ENCODE measurements at places on chromosomes 13 and 19.

DNA sequence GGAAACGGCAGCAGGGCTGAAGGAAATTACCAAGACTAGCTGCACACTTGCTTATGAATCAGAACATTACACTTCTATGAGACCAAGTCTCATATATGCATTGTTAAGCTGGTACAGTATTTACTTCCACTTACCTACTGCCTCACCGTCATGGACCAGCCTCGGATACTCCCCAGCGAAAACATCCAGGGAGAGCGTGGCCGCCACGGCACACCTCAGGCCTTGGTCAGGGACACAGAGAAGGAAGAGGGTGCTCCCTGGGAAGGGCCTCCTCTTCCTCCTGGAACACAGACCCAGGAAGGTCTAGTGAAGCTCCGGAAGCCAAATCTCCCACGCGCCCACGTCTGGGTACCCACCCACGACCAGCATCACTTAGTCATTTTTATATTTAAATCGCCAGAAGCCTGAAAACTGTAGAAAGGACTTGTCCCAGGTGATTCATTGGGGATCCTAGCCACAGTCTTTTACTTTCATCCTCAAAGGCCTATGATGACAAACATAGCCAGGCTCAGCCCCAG, 24.4 kb upstream of the MTIF3 start:
- DNase-seq, result no peak

GRCh38 chr19:45264781-45265317, 13.8 kb downstream of the MARK4 start:
- no peak for DNase-seq

DNA sequence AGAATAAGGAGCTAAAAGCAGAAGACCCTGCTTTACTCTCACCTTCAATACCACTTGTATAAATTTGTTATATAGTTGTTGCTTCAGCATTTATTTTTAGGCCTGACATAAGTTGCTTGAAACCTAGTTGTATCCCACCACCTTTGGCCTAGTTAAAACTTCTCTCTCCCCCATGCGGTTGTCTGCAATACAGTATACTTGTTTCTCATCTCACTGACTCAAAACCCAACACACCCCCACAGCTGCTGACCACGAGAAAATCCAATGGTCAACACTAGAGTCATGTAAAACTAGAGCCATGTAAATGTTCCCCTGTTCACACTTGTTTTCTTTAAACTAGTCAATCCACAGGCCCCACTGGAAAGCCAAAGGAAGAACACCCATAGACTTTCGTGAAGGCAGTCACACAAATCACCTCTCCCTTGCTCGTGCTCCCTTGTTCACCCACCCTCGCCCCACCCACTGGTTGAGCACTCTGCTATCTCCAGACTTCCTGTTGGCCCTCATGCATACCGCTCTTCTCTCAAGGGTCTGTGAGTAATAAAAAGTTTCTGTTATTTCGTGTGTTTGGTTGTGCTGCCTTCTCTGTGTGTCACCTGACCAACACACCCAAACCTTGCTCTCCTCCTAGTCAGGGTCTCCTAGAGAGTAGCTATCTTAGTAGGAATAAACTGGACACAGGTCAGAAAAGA, 12.9 kb upstream of the CCDC169 start:
- DNase-seq, result no peak

DNA sequence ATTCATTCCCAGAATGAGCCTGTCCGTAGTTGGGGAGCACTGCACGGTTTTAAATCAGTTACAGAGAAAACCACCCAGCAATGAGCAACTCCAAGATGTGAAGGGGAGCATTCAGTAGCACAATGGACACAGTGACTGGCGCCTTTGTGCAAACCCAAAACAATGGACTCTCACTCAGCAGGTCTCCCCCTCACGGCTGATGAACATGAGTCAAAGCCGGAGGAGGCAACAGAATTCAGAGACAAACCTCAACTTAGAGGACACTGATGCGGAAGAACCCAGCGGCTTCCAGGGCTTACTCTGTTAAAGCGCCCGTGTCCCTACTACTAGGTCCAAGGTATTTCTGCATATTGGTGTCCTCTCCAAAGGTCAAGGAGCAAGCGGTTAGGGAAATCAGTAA, 17.7 kb downstream of the PLEKHF1 start:
- no peak for DNase-seq

GRCh38 chr13:19634256-19634740, 839 bp downstream of the MPHOSPH8 start:
- no peak for DNase-seq

- DNase-seq, result no peak
These were observed 1.8 kb downstream of the AXL start for GRCh38 chr19:41220811-41221210.

- DNase-seq, result no peak
These were observed 2.5 kb upstream of the S1PR4 start for GRCh38 chr19:3175781-3176714.

GRCh38 chr19:41563854-41564514, 12.0 kb upstream of the CEACAM21 start:
- no peak for DNase-seq

DNA sequence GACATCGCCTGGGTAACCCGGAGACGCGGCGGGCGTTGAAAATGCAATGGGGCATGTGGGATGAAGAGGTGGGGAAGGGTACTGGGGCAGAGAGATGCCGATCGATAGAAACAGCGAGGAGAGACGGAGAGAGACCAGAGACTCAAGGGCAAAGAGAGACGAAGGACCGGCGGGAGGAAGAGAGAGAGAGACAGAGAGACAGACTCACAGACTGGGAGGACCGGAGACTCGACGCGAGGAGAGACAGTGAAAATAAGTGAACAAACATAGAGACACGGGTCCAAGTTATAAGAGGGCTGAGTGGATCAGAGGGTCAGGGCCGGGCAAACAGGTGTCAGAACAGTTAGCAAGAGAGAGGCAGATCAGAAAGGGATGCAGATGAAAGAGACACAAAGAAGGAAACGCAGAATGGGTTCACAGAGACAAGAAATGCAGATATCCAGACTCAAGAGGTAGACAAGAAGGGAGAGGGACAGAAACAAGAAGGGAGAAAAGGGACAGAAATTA, 576 bp upstream of the MZF1 start:
- no peak for DNase-seq

GRCh38 chr19:36819130-36819630, 19.0 kb downstream of the ZNF790 start:
- DNase-seq, result no peak

- no peak for DNase-seq
These were observed 1.2 kb downstream of the PRKCG start for GRCh38 chr19:53883231-53883661.

DNA sequence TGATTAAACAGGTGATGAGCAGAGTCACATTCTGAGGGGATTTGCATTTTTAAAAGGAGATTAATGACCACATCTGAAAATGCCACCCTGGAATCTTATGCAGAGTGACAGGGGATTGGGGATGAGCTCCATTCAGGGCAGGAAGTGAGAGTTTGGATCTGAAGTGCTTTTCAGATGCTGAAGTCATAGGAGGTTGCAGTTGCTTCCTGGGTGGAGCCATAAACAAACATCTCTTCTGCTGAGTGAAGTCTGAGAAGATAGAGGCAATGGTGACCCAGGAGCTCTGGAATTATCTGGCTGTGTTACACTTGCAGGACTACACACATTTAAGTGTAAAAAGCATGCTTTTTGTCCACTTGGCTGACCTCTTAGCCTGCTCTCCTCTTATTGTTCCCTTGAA, 51.4 kb upstream of the PSG8 start:
- DNase-seq, result no peak

- no peak for DNase-seq
These were observed 20.5 kb upstream of the SLC7A10 start for GRCh38 chr19:33245948-33246708.

GRCh38 chr13:113489171-113489548, 1.4 kb downstream of the DCUN1D2 start:
- DNase-seq, result no peak

- no peak for DNase-seq
These were observed 149.6 kb downstream of the IER2 start for GRCh38 chr19:13299838-13300237.

DNA sequence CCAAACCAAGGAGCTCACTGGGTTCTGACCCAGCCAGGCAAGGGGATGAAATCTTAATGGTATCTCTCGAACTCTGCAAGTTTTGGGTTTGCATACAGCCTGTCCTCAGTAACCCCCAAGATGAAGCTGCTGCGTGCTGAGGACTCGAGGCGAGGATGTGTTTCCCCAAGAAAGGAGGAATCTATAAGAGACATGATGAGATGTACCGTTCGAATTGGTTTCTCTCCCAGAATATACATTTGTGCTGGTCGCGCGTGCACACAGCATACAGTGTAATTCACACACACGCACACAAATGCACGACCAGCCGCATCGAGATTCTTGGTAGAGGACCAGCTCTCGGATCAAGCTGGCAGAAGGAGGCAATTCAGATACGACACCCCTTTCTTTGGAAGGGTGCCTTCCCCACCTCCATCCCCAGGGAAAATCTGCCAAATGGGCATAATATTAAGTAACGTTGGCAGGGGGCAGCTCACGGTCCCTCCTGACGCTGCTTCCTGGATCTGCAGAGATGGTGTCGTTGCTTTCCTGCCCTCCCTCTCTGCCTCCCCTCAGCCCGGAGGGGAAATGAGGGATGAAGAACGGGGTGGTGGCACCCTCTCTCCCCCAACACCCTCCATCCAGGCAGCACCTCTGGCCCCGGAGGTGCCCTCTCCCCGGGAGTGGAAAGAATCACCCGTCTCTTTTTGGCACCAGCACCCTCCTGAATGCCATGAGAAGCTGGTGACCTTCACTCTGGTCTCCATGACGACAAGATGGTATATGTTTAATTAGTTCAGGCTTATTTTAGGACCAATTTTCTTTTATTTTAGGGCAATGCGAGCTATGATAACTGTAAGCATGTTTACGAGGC, 310.2 kb downstream of the ZNF536 start:
- no peak for DNase-seq

- no peak for DNase-seq
These were observed 11.7 kb downstream of the RAP2A start for GRCh38 chr13:97445522-97446187.

GRCh38 chr19:1017115-1017905, 3.6 kb downstream of the TMEM259 start:
- no peak for DNase-seq

- DNase-seq, result no peak
These were observed 683.4 kb upstream of the ARGLU1 start for GRCh38 chr13:107251341-107251740.

DNA sequence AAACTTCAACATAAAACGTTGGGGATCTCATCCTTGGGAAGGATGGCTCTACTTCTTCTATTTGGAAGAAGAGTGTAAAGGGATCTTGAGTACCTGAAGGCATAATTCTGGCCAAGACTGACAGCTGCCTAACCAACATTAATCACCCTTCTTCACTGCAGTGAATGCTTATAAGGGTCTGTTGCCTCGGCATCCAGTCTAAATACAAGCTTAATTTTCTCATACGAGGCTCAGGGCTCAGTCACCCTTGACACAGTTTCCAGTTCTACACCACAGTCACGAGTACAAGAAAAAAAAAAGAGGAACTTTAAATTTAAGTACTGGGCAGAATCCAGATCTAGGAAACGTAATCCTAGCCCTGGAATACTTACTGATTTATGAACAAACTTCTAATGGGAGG, 9.0 kb downstream of the FPR3 start:
- no peak for DNase-seq

DNA sequence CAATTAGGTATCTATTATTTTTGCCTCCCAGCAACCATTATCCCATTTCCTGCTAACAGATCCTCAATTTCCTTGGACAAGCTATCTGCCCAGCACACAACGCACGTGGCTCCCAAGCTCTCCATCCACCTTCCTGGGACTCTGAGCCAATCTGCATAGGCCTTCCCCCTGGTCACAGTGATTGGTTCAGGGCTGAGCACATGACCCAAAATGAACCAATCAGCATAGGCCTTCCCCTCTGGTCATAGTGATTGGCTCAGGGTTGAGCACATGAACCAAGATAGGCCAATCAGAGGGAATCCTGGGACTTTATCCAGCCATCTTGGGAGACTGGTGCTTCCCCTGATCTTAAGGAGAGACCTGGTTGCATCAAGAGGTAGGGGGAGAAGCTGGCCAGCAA, 5.8 kb downstream of the CPAMD8 start:
- no peak for DNase-seq

- DNase-seq, result no peak
These were observed 1.1 kb upstream of the ERF start for GRCh38 chr19:42255766-42256745.

DNA sequence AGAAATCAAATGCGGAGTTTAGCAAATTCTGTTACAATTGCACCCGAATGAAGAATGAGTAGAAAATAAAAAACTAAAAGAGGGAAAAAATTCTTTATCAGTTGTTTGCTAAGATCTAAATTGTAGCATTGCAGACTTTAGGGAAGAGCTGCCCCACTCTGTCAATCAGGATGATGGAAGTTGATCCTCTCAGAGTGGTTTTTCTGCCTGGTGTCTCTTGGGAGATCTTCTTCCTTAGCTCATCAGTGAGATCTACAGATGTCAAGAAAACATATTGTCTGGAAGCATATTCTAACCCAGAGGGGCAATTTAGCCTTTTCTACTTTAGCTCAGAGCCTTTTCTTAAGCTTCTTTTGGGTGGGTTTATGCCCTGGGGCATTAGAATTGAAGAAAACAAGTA, 223.2 kb upstream of the PCDH17 start:
- no peak for DNase-seq

- DNase-seq, result no peak
These were observed 34.8 kb downstream of the VAV1 start for GRCh38 chr19:6807291-6807690.

- no peak for DNase-seq
These were observed 4.4 kb downstream of the AKT2 start for GRCh38 chr19:40280608-40281221.

DNA sequence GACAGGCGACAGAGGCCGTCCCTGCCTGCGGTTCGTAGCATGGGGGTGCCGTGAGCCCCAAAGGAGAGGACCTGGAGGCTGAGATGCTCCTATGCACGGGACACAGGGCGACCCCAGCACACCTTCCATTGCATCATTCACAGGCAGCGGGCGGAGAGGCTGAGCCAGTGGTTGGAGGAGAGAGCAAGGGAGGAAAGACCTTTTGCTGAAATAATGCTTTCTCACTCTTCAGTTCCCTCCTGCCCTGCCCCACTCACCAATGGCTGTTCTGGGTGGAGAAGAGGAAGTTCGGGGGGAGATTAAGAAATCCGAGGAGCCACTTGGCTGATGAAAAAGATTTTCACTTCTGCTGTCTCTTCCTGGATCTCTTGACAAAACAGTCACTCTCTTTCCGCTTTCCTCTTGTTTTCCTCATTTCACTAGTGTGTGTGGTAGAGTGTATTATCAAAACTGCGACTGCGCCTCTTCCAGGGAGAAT, at the start of gene NLRP12:
TSS of gene NLRP12 (minus strand) at position 181 of the 478 bp plus-strand sequence. CDS start at position 41, 140 bp downstream.
- no peak for DNase-seq

- no peak for DNase-seq
These were observed 133.9 kb downstream of the AKAP11 start for GRCh38 chr13:42405665-42406390.

DNA sequence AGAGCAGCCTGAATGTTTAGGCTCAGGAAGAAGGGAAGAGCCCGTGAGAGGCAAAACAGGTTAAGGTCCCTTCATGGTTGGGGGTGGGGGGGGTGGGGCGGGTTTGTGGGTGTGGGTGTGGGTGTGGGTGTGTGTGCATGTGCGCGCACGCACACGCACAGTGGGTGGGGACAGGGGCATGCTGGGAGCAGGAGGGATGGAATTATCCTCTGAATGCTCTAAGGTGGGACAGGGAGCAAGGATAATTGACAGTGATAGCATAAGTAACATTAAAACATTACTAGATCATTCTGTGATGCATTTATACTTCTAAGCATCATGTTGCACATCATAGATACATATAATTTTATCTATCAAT, 64.7 kb downstream of the CCDC70 start:
- no peak for DNase-seq

Measured in activated CD4-positive, CD25-positive, alpha-beta regulatory T cell treated with anti-CD3 and anti-CD28 coated beads, Interleukin-2, amount 50 U/mL, for 16 hours (primary cell).